Foreskin keratinocyte (primary cell): ENCODE measurements at places on chromosomes 1 and 21. TPM values are rescaled to one million over a fixed set of nuclear protein-coding genes. Genes with fewer than 3 reads are reported as not detected.

Gene TCEA3
- total RNA-seq: 0.71 and 1.4 TPM in 2 replicates

Gene UTS2
- not detected in 2 replicates for total RNA-seq

- DNase-seq: no peak
Observed at GRCh38 chr1:182930985-182931384, 22.0 kb downstream of the SHCBP1L start.

GRCh38 chr1:21622466-21623315 is 46.5 kb downstream of the RAP1GAP start:
- no peak for DNase-seq

DNA sequence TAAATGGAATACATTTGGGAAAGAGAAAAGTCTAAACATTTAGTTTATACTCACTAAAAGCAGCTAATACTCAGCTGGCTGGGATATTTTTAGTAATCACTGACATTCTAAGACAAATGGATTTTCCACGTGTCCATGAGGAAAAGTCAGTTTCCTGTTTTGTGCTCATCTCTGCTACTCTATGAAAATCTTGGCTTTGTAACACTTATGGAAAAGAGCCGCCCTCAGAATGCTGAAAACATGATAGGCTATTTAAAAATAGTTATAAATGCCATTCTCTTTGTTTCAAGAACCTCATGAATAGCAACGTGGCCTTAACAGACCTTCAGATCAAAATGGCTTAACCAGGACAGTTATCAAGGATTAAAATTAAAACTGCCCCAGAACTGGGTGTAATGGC is 29.9 kb downstream of the MRAP start:
- DNase-seq: no peak

GRCh38 chr1:3852711-3853485 is 4.1 kb downstream of the CEP104 start:
- DNase-seq: no peak
